ENCODE measurements at places on chromosomes 5 and 9. TPM values are rescaled to one million over a fixed set of nuclear protein-coding genes. Genes with fewer than 3 reads are reported as not detected.
A peak's percentile ranks its signal among the peaks of the same experiment; 100 is the strongest.

GRCh38 chr5:134840811-134841210 lies 5.0 kb upstream of the C5orf24 start:
- DNase-seq = peak; percentile 69

The SREK1 gene
- total RNA-seq = 81.4 TPM

- DNase-seq = no peak
Measured at GRCh38 chr5:74034733-74035132, 408.7 kb downstream of the ARHGEF28 start.

- no peak for DNase-seq
Measured at GRCh38 chr9:127170103-127170502, 47.7 kb upstream of the ANGPTL2 start.

DNA sequence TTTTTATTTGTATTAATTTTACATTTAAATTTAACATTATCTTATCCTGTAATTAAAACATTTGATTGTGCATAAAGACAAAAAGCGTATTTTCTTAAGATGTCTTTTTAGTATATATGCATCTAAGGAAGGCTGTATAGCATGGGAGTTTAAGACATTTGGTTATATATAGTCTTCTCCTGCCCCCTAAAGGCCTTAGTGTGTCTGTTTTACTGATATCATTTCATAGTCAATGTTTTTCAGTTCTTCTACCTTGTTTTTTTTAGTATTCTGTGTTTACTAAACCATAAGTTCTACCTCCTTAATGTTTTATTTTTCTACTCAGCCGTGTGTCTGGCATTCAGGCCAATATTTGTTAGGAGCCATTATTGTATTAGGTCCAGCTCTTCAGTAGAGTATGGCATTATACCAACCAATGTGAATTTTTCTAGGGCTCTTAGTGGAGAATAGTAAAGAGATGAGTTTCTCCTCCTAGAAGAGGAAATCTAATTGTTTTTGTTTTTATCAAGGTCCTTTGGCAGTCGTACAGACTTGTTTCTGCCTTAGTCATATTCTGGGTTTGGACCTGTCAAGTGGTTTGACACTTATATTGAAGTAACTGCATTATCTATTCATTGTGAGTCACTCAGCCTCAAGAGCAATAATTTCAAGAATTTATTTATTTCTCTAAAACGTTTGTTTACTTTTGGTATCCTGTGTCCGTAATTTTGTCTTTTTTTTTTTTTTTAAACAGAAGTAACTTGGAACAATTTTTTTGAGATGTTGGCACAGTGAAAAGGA lies 74.8 kb downstream of the SLF1 start:
- DNase-seq = peak; percentile 19

DNA sequence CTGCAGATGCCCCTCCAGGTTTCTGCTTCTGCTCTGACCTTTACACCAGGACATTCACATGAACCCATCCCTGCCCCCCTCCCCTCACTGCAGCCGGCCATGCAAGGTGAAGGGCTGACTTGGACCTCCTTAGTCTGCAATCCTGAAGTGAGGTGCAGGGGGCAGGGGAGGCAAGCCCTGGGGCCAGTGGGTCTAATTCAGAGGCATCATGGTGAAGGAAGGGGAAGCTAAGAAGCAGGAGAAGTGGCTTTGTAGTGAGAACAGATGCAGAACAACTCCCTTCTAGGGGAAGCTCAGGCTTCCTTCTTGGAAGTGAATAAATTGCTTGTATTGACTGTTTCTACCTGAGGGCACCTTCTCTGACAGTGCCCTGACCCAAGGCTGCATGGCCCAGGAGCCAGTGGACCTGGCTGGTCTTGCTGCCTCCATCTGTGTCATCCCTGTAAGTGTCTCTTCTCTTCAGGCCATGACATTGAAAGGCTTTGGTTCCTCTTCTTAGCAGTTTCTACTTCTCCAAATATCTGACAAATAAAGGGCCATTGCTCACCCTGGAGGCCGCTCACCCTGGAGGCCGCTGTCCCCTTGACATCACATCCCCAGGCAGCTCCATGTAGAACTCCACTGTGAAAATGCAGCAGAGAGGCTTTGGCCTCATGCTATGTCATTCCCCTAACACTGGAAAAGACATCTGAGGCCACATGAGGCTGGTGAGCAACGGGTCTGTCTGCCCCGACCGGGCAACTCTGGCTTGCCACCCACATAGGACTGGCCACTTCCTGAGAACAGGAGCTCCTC lies 55.3 kb downstream of the GADD45G start:
- DNase-seq = no peak

DNA sequence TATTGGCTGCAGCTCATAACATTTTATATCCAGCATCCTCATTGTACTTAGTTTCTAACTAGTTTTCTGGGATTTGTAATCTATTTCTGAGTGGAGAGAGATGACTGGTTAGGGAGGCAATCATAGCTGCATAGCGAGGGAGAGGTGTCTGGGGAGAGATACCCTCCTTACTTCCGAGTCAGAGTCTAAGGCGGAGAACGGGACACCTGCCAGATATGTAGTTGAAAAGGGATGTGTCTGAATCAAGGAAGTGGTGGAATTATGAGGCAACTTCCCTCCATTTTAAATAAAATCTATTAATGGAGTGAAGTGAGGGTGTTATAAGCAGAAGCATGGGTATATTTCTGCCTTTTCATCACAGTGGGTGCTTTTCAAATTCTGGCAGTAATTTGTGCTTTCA lies 126.5 kb downstream of the MAST4 start:
- DNase-seq = no peak

DNA sequence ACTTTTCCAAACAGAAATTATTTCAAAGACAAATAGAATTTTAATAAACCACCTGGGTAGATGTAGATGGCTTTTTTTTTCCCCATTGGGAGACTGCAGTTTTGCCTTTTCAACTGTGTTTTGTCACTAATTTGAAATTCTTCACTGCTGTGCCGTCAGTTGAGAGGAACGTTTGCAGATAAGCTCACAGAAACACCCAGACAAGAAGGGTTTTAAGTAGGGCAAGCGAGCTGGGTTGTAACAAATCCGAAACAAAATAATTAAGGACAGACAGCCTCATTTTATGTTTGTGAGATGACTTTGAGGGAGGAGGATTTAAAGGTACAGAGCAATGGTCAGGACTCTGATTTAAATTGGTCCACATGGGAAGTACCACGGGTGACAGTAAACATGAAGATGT lies 155.1 kb upstream of the NTRK2 start:
- no peak for DNase-seq

GRCh38 chr9:91727316-91727861 lies 222.6 kb downstream of the ROR2 start:
- DNase-seq = peak; percentile 55

GRCh38 chr5:169697511-169697890 lies 60.4 kb downstream of the DOCK2 start:
- DNase-seq = no peak

DNA sequence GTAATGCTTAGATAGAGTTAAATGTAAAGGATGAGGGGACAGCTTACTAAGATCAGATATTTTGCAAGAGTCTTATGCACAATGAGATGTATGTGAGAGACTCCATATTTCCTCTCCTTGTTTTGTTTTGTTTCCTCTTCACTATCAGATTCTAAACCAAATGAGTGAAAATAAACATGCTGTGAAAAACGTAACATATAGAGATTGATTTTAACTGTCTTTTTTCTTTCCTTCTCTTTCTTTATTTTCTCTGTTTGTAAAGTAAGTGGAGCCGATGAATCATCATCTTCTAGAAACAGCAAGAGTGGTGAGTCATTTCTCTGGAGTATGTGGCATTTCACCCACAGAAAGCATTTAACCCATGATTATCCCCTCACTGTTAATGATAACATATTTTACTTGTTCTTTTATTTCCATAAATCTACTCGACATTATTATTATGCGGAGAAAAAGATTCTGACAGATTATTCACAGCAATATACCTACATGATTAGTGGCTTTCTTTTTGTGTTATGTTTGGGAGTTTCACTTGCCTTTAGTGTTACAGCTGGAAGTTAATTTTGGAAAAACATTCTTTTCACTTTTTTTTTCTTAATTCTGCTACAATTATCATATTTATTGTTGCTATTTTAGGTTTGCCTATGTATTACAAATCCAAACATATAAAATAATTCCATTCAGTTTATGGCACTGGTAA lies 2.1 kb upstream of the ANXA1 start:
- DNase-seq = no peak

DNA sequence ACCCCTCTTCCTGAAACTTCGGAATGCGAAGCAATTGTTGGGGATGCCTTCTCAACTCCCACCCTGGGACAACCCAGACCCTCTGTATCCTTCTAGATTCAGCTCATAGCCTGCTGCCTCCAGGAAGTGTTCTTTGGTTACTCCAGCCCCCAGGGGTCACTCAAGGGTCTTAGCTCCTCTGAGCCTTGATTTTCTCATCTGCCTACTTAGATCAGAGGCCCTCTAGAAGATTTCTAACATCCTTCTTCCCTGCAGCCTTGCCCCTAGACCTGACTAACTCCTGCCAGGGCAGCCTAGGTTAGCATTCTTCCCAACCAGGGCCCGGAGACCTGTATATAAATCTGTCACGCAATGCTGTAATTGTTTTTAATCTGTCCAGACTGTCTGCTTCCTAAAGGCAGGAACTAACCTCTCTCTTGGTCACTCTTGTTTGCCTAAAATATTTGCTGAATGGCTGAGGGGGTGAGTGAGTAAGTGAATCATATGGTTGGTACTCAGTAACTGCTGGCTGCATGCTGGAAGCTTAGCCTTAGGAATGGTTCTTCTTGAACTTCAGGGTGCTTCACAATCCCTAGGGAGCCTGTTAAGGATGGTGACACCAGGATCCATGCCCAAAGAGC lies 8.2 kb downstream of the GALNT10 start:
- DNase-seq = no peak

The DRD1 gene
- total RNA-seq = not detected

The PCDHB4 gene
- not detected for total RNA-seq

The IRX2 gene
- total RNA-seq = 44.1 TPM

- DNase-seq = no peak
Measured at GRCh38 chr5:171888051-171888481, 102.4 kb downstream of the SMIM23 start.

- DNase-seq = peak; percentile 92
Measured at GRCh38 chr5:112921833-112922817, at the start of gene REEP5. Gene REEP5 (minus strand): TSS chr5:112922227. CDS start chr5:112922190, 37 bp downstream.

- peak; percentile 34 for DNase-seq
Measured at GRCh38 chr9:76379494-76379893, 14.7 kb downstream of the RFK start.

The SLC6A18 gene
- total RNA-seq = not detected

DNA sequence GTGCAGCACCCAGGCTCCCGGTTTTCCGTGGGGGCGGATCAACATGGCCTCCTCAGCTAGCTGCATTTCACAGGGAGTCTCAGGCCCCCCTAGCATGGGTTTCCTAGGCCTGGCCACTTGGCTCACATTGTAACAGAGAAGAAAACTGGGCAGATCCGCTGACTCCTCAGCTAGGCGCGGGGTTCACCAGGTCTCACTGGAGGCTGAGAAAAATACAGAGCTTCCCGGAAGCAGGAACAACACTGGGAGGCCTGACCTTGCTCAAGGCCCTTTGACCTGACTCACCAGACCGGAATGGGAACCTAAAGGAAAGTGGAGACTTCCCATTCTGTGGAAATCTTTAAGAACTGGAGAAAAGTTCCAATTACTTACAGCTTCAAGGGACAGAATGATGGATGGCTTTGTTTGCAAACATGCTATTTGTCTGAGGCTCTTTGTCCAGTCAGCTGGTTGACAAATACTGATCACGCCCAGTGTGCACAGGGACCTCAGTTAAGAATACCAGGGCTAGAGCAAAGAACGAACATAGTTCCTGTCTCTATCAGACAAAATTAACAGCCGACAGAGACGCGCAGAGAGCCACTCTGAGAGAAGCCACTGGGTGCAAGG lies 88.7 kb upstream of the LRRTM2 start:
- DNase-seq = peak; percentile 21

DNA sequence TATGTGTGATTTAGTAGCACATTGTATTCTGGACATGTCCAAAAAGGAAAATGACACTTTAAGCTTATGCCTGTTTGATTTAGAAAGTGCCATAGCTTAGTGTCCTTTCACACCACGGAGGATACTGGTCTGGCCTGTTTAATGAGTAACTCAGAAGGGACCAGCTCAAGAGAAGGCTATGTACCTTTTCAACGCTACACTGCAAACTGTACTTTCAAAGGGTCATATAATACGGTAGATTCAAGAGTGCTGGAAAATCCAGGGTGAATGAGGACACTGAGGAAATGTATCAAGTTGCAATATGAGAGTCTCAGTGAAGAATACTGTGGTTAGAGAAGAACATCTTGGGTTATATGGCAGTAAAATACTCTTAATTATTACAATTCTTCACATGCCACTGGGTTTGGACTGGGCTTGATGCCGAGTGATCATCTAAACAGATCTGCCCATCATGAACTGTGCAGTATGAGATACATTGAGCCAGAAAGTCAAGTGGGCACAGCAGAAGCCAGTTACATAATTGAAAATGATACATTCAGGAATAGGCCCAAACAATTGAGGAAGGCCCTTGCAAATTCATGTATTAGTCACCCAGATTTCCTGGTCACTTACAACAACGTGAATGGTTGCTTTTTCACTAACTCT lies 1211.5 kb upstream of the CDH9 start:
- DNase-seq = no peak

GRCh38 chr9:78904686-78905085 lies 607.8 kb downstream of the PSAT1 start:
- no peak for DNase-seq

The SLIT3 gene
- 2.0 TPM for total RNA-seq

- DNase-seq = no peak
Measured at GRCh38 chr5:179321206-179321987, 23.9 kb downstream of the ADAMTS2 start.

DNA sequence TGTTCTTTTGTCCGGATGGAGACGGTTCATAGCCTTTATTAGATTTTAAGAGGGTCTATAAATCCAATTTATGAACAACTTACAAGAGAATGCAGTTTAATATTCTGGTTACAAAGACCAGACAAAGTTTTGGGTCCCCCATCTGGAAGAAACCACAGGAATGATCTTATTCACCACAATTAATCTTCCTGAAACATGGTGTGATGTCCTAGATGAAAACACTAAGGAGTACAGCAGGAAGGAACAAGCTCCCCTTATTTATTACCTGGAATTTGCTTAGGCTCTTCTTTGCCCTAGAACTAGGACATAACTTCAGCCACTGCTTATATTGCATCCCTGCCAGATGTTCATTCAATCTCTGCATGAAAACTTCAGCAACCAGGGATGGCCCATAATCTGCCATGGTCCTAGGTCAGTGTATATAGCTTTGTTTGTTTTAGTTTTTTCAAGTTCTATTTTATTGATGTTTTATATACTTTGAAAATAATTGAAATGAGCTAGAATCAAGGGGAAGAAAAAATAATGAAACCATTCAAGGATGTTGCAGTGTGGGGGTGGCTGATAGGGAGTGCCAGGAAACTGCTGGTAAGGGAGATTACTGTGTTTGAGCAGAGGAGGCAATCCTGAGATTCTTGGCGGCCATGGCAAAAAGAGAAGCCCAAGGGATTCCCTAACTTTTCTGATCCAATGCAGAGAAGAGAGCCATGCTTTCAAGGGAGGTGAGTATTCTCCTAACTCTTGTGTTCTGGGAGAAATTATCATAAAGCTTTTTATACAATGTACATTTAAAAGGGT lies 16.8 kb downstream of the TXNDC8 start:
- no peak for DNase-seq

The ZNF454 gene
- total RNA-seq = not detected

DNA sequence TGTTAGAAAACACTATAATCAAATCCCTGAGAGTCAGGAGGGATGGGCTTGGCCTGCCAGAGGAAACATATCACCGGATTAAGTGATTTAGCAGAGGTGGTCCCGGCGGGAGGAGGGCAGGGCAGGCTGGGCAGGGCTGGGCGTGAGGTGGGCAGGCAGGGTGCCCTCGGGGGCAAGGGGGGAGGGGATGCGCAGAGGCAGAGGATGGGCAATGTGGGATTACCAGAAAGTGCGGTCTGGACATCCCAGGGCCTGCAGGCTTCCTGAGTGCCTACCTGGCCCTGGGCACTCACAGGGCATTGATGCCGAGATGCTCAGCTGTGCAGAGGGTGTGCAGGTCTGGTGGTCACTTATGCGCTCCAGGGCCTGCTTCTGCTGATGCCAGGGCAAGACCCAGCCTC lies 115.2 kb downstream of the ADAMTS2 start:
- no peak for DNase-seq
